ENCODE measurements at places on chromosomes 12 and 14. TPM values are rescaled to one million over a fixed set of nuclear protein-coding genes. Genes with fewer than 3 reads are reported as not detected.

- H3K4me3 ChIP-seq = no peak overlapping the region
- H3K36me3 ChIP-seq = no peaks in the 10 kb centered on the region
- DNase-seq = no peak
- no peaks in the 10 kb centered on the region for H3K4me1 ChIP-seq
These were observed 36.6 kb upstream of the TRIM9 start for GRCh38 chr14:51131516-51131915.

- no peaks in the 10 kb centered on the region for H3K27me3 ChIP-seq
- no peaks in the 10 kb centered on the region for H3K36me3 ChIP-seq
These were observed 28.0 kb downstream of the RCOR1 start for GRCh38 chr14:102620413-102620812.

GRCh38 chr14:96178461-96179321 is 25.9 kb upstream of the BDKRB2 start:
- H3K4me1 ChIP-seq = peaks cover 11% of the 10 kb centered on the region
- no peaks in the 10 kb centered on the region for H3K36me3 ChIP-seq

DNA sequence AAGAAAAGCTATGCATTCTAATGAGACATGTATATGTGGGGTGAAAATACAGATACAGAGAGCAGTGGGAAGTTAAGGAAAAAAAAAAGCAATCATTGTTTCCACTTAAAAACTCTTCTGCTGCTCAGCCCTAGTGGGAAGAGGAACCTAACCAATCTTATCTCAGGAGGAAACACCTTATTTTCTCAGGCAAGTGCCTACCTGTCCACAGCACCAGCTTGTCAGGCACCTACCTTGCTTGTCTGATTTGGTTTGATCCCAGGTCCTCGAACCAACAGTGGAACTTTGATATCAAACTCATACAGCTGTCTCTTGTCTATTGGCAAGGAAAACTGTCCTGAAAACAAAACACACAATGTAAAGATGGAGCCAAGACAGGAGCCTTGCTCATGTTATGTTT is 22.4 kb downstream of the GNS start:
- H3K4me1 ChIP-seq = no peaks in the 10 kb centered on the region
- H3K27ac ChIP-seq = no peak overlapping the region
- H3K4me3 ChIP-seq = no peak overlapping the region
- no peak for DNase-seq

Gene TAS2R14
- 5.2 TPM for total RNA-seq

Gene CIROP
- not detected for total RNA-seq

Gene GPRC5A
- total RNA-seq = 12.3 TPM

All from tibial nerve (tissue), 4 donors.